ENCODE measurements at places on chromosomes 7 and 10.

- DNase-seq: no peak
These were observed 258.7 kb downstream of the CCDC3 start for GRCh38 chr10:12742771-12743170.

DNA sequence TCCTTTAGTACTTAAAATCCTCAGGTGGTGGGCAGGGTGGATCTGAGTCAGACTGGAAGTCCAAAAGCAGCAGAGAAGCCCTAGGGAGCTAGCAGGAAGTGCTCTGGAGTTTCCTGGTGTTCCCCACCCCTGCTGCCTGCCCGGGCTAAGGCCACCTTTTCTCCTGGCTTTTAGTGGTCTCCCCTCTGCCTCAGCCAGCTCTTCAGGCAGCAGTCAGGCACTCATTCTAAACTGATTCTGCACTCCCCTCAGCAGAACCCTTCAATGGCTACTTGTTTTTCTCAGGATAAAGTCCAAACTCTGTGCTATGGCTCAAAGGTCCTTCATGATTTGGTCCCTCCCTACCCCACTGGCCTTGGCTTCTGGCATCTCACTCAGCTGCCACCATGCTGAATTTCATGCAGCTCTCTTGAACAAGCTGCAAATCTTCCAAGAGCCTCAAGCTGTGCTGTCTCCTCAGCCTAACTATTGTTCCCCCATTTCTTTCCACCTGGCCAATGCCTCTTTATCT lies 28.9 kb upstream of the DNMBP start:
- no peak for DNase-seq

DNA sequence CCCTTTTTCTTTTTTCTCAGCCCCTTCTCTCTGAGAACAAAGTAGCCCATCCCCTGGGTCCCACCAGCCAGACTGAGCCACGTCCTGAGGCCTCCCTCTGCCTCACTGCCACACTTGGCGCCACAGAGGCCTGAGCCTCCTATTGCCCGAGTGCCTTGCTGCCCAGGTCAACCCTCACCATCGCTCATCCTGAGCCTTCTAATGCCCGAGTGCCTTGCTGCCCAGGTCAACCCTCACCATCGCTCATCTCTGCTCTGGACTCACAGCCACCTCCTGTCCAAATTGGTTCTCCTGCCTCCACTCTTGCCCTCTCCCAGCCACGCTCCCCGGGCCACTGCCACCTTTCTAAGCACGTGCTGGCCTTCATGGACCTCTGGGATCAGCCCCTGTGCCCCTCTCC lies 53.2 kb upstream of the SMNDC1 start:
- DNase-seq: no peak

- no peak for DNase-seq
These were observed 218.9 kb downstream of the KIAA1217 start for GRCh38 chr10:24427678-24428409.

DNA sequence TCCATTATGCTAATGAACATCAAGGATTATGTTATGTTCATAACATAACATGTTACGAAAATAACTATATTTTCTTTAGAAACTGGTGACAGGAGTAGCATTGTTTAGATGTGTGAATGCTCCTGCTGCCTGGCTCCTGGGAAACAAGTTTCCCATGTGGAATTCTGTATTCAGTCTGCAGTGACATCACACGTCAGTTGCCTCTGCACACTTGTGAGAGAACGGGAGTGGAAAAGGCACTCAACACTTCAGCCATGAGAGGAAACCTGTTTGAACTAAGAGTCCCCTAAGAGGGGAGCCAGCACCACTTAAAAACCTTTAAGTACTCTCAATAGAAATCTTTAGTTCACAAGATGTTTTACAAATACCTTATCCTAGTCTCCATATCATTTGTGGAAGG lies 140.3 kb upstream of the FAM20C start:
- no peak for DNase-seq

- DNase-seq: no peak
These were observed 461.9 kb downstream of the KCNMA1 start for GRCh38 chr10:77175631-77176222.

- no peak for DNase-seq
These were observed 42.6 kb downstream of the TMEM130 start for GRCh38 chr7:98827258-98827657.

GRCh38 chr7:1249731-1250130 lies 17.1 kb downstream of the UNCX start:
- no peak for DNase-seq

- DNase-seq: no peak
These were observed 1355.2 kb downstream of the XPNPEP1 start for GRCh38 chr10:108567899-108568752.

GRCh38 chr10:71835671-71836595 lies 15.1 kb downstream of the PSAP start:
- DNase-seq: no peak

- DNase-seq: peak; percentile 90
These were observed 50.3 kb downstream of the PALD1 start for GRCh38 chr10:70528741-70529362.

DNA sequence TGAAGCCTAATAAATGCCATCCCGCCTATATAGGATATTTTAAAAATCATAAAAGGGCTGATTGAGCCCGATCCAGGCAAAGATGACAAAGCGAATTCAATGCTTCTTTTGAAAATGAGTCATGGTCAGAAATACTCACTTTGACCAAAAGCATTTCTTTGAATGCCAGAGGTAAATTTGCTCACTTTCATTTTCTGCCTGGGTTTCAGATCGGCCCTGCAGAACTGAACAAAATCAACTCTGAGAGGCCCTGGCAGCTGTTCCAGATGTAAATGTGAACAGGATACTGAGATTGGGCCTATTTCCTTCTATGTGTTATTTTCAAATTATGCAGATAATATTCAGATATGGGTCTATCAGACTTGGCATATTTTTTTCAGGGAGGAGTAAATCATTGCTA lies 114.8 kb upstream of the ARID5B start:
- DNase-seq: peak; percentile 33

DNA sequence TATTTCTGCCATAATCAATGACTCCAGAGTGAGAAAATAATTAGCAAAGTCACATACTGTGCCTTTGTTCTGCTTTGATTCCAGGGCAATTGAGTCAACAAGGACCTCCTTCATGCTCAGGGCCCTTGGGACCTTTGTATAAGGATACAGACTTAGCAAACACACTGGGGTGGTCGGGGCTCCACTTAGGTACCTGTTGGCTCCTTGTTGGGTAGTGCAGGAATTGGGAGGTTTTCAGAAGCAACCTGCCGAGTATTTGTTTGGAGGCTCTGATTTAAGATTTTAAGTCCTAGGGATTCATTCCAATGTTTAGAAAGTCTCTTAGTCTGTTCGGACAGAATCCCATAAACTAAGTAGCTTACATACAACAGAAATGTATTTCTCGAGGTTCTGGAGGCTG lies 3.0 kb downstream of the ADCK2 start:
- DNase-seq: no peak

DNA sequence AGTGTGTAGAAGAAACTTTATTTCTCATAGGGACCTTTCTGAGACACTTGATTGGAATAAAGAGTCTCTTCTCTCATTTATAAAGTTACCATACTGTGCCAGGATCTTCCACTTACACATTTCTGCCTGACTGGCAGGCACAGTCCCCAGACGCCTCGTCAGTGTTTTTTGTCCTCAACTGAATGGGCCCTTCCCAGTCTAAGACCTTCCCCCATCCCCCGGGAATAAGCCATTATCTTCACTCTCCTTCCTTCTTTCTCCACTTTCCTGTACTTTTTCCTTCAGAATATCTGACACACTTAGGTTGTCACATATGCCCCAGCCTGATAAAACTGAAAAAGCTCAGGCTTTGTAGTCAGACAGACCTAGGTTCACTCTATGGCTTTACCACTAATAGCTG lies 35.3 kb upstream of the KCNIP2 start:
- no peak for DNase-seq

Measured in H54 (cell line).